ENCODE measurements at places on chromosomes 5 and 9.

DNA sequence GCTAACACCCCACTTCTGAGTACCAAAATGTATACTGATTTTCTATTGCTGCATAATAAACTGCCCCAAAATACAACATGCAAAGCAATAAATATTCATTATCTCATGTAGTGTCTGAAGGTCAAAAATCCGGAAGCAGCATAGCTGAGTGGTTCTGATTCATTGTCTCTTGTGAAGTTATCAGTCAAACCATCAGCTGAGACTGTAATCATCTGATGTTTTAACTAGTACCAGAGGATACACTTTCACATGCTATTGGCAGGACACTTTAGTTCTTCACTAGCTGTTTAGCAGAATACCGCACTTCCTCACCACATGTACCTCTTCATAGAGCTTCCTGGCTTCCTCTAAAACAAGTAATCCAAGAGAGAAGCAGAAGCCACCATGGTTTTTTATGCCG lies 12.7 kb upstream of the TMEM161B start:
- DNase-seq, result no peak

DNA sequence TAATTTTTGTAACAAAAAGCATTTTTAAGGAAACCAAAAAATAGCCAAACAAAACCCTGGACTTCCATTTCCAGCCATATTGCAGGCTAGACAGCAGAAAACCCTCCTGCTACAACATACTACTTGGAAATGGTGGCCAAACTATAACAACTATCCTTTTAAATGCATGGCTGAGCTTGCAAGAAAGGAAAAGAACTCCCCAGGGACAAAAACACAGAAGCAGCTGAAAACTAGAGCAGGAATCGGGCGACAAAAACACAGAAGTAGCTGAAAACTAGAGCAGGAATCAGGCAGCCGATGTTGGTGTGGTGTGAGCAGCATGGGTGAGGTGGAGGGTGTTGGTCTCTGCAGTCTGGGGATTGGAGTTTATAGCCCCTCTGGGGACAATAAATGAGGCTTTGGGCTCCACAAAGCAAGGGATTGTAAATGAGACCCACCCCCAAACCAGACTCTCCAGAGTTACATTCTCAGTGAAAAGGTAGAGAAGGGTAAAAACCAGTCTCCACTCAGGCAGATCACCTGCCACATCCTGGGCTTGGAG lies 95.2 kb downstream of the C9orf50 start:
- DNase-seq, result no peak

DNA sequence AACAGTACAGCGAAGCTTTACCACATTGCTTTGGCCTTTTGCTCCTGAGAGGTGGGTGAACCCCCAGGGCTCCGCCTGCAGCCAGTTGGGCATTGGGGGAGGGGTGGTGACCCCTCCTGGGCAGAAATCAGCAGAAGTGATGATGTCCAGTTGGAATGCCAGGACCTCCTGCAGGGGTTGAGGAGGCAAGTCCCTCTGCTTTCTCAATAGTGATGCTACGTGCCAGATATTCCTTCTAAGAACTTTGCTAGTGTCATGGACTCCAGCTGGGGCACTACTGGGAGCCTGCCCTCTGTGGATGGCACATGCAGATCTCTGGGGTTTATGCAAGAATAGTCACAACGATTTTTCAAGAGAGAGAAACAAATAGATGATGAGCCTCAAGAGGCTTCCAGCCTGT lies 95.6 kb downstream of the NDFIP1 start:
- no peak for DNase-seq

GRCh38 chr9:2923766-2924379 lies 80.0 kb upstream of the PUM3 start:
- no peak for DNase-seq

GRCh38 chr5:352639-353611 lies 31.4 kb downstream of the AHRR start:
- no peak for DNase-seq

DNA sequence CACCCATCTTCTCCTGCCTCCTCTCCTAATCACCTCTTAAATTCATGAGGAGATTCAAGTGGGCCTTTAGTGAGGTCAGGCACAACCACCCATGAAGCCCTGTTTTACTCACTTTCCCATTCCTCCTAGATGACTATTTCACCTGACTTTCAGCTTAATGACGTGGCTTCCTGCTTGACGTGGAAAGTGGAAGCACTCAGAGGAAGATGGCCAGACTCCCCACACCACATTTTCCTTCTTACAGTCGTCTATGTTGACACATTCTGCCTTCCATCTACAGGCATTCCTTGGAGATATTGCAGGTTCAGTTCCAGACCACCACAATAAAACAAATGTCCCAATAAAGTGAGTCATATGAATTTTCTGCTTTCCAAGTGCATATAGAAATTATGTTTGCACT lies 146.4 kb upstream of the TAS2R1 start:
- DNase-seq, result no peak

DNA sequence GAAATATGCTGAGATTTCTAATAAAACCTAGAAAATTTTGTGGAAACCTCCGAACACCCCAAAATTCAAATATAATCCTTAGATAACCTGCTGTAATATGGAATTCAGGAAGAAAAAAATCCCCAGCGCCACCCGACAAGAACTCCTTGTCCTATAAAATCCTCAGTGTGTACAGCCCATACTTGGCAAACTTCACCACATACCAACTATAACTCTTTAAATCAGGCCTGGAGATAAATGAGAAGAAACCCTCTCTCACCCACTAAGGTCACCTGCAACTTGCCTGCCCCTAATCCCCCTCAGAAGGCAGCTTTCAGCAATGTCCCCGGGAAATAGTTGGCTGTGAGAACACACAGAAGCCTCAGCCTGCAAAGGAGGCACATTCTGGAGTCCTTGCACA lies 90.5 kb downstream of the SH3TC2 start:
- DNase-seq, result no peak

DNA sequence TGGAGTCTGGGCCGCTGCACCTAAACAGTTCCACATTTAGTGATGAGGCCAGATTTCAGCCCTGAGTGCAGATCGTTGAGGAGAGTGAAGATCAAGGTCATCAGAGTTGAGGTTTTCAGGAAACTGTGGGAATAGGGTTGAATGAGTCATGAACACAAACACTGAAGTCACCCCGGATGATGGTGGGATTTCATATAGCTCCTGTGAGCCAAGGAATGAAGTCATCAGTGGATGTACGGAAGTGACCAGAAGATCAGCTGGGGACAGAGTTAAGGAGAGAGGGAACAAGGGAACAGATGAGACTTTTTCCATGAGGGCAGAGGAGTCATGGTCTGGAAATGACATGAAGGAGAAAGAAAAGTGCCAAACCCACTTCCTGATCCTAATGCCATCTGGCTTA lies 36.5 kb downstream of the PALM2AKAP2 start:
- DNase-seq, result no peak

DNA sequence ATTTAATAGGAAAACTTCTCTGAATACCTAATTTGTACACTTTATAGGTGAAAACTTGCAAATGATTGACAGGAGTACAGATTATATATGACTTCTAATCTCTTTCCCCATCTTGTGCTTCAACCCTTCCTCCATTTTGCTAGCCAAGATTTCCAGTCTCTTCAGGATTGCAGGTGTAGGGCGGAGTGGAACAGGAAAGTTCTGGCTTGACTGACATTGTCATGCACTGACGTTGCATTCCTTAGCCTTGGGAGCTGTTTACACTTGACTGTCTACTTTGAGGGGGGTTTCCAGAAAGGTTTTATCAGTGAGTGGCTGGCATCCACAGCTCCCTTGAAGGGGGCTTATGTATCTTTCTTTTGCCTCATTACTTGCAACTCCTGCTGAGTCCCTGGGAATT lies 34.1 kb upstream of the GRIA1 start:
- DNase-seq, result no peak

- no peak for DNase-seq
Observed at GRCh38 chr9:105023788-105024187, 95.8 kb upstream of the ABCA1 start.

- DNase-seq, result no peak
Observed at GRCh38 chr5:52786391-52786790, 1.3 kb upstream of the ITGA1 start.

GRCh38 chr9:127974769-127975261 lies 6.0 kb downstream of the EEIG1 start:
- no peak for DNase-seq

All from stimulated activated CD4-positive, alpha-beta T cell treated with anti-CD3 and anti-CD28 coated beads, Interleukin-4, amount 100 ng/mL, for 48 hours (primary cell).